Stimulated activated CD8-positive, alpha-beta memory T cell treated with anti-CD3 and anti-CD28 coated beads, Interleukin-7, amount 100 ng/mL, for 24 hours (primary cell): ENCODE measurements at places on chromosomes 6 and 20.

DNA sequence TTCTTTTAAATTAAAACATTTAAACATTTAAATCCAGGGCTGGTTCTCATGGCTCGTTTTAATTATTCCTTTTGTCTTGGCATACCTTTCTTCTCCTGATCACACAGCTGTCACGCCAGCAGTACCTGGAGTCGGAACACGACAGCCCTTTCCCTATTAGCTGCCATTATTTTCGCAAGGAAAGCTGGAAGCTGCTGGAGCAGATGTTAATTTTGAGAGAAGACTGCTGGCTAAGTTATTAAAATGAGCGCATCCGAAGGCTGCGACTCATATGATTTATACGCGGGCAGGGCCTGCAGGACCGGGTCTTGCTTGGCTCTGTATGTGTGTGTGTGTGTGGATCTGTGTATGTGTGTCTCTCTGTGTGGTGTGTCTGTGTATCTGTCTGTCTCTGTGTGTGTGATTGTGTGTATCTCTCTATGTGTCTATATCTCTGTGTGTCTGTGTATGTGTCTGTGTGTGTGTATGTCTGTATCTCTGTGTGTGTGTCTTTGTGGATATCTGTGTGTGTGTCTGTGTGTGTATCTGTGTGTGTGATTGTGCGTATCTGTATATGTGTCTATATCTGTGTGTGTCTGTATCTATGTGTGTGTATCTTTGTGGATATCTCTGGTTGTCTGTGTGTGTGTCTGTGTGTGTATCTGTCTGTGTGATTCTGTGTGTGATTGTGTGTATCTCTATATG, 191.5 kb downstream of the CDH4 start:
- no peak for DNase-seq

GRCh38 chr20:43541214-43541613, 17.6 kb upstream of the SGK2 start:
- DNase-seq, result no peak

DNA sequence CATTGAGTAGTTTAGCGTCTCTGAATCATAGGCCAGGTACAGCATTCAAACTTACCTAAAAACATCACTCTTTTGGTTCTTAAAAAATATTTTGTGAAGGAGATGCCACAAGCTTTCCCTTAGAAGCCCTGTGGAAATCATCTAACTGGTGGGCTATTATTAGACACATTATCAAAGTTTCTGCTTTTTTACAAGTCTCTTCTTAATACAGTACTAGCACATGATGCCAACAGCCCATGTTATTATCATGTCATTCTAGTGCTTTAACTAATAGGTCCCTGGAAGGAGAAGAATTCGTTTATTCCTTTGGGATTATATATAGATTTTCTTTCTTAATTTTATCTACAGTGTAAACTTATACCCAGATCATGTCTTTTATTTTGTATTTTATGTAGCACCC, 146.0 kb upstream of the PTPRK start:
- no peak for DNase-seq

DNA sequence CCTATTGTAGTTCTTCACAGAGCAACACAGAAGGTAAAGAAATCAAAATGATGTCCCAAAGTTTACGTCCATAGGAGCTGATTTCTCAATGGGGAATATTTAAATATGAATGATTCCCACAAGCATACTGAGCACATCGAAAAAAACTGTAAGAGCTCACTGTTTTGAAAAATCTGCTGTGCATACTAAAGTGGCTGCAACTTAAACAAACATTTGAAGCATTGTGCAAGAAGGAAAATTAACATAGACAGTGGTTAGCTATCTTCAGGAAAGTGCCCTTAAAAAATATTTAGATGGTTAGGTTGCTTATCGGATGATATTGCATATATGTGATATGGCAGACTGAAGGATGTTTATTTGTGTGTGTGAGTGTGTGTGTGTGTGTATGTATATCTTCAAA, 747.6 kb downstream of the RFPL4B start:
- no peak for DNase-seq

- no peak for DNase-seq
These were observed 16.4 kb downstream of the PIGT start for GRCh38 chr20:45432294-45432693.

- DNase-seq, result no peak
These were observed 257.3 kb upstream of the SGK1 start for GRCh38 chr6:134575221-134575620.

DNA sequence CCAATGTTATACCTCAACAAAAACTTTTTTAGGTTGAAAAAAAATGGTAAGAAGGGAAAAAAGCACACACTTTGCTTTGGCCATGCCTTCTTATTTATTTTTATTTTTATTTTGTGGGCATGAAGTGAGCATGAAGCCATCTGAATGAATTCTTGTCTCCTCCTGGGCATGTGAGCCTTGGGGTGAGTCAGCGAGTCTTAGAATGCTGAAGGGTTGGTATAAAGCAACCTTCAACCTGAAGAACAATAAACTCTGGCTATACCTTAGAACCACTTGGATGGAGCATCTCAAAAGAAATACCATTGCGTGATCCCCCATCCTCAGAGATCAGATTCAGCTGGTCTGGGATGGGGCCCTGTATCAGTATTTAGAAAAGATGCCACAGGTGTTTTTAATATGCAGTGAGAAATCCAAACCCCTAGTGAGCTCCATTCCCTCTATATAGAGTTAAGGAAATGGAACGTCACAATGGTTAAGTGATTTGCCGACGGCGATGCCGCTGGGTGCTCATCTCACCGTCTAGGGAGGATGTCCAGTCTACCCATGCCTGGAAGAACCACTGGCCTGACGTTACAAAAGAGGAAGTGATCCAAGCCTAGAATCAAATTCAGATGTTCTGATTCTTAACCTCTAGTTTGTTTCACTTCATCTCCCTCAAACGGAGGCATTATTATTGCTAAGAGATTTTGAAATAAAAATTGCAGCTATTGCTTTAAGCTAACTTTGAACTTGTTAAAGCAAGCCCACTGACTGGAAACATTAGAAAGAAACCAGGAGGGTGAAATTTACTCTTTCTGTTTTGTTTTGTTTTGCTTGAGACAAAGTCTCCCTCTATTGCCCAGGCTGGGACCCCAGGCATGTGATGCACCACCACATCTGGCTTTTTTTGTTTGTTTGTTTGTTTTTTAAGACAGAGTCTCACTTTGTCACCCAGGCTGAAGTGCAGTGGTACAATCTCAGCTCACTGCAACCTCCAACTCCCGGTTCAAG, 67.1 kb downstream of the EDN1 start:
- no peak for DNase-seq

- DNase-seq, result no peak
These were observed 37.7 kb downstream of the INSM1 start for GRCh38 chr20:20405623-20406022.

DNA sequence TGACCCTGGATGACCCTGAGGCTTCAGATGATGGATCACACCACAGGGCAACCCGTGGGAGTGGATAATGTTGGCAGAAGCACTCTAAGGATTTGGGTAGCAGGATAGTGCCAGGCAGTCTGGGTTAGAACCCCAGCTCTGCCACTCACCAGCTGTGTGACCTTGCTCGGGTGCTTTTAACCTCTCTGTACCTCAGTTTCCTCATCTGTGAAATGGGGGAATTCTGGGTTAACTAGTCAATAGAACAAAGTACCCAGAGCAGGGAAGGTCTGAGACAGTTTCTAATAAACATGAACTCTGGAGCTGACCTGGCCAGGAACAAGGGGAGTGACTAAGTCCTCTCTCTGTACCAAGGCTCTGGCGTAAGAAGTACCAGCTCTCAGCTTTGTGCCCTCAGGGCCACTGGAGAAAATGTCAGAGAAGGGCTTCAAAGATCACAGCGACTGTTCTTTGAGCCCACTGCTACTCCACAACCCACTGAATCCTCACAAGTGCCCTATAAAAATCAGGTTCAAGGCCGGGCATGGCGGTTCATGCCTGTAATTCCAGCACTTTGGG, 14.7 kb upstream of the NOL4L start:
- no peak for DNase-seq

DNA sequence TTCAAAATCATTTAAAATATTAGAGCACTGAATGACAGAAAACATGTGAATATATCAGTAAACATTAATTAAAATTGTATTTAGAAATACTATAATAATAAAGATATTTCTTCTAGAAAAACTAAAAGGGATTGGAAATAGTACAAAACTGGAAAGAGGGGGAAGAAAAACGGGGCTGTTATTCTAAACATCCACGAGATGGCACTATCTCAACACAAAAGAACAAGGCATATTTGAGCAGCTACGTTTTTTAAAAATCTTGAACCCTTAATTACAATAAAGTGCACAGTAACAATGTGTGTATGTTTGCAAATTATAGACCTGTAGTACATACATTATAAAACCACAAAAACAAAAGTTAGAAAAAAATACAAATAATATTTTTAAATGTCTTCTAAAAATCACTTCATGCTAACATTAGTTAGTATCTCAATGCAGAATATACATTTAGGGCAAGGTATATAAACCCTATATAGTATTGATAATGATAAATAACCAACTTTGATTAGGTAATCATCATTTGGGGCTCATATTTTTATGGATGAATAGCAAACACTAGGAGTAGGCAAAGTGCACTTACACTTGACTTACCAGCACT, 42.5 kb upstream of the PNISR start:
- no peak for DNase-seq

- DNase-seq, result no peak
These were observed 9.3 kb upstream of the TXNDC5 start for GRCh38 chr6:7919871-7920270.

DNA sequence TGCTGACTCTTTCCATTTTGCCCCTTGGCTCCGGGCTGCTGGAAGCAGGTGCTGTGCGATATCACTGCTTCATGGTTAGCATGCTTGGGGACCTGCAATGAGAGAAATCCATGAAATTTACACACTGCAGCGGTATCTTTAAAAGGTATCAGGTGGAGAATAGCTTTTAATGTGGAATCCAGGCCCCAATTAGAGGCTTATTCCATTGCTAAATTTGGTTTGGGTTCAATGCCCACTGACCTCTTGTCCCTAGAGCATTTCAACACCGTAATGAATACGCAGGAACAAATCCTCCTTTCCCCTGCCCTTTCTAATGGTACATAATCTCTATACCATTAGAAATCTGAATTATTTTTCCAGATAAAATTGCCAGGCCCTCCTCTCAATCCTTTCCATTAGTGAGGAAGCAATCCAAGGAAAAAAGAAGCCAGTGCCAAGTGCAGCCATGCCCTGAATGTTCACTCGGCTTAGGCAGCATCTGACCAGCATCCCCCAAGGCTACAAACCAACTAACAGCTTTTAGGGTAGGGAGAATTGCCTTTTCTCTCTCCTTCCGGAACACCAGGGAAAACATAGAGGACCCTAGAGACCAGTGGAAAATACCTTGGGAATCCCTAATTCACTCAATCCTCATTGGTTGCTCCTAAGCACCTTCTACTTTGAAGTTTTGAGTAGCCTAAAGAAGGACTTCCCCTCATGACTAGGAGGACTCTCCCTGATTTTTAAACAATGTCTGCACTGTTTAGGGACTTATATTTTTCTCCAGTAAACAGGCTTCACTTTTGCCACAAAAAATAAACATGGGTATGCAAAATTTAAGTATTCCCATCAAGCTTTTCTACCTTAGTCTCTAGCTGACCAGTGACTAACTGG, 143.1 kb downstream of the QRSL1 start:
- DNase-seq, result no peak

GRCh38 chr6:5851261-5851757, 155.4 kb downstream of the NRN1 start:
- peak; percentile 44 for DNase-seq

GRCh38 chr6:170363255-170363654, 56.7 kb downstream of the FAM120B start:
- DNase-seq, result no peak

- DNase-seq, result peak; percentile 45
These were observed at the start of gene OGFR for GRCh38 chr20:62804627-62805154. Gene OGFR (plus strand): TSS chr20:62804835. CDS start chr20:62804860, 25 bp downstream.

- DNase-seq, result no peak
These were observed 2.5 kb upstream of the CASS4 start for GRCh38 chr20:56409521-56409920.

DNA sequence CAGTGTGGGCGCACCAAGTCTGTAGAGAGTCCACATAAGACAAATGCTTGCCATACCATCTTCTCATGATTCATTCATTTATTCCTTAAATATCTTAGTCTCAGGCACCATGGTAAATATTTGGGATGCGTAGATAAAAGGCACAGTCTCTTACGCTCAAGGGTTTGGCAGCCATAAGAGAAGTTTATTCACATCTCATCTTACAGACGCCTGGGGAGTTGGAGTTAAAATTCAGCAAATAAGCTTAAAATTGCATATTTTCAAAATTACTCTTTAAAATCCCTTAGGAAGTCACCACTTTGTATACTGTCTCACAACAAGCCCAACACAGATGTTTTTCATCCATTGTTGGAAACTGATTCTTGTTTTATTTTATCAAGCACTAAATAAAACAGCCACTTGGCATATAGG, 363.3 kb downstream of the KIF16B start:
- no peak for DNase-seq

DNA sequence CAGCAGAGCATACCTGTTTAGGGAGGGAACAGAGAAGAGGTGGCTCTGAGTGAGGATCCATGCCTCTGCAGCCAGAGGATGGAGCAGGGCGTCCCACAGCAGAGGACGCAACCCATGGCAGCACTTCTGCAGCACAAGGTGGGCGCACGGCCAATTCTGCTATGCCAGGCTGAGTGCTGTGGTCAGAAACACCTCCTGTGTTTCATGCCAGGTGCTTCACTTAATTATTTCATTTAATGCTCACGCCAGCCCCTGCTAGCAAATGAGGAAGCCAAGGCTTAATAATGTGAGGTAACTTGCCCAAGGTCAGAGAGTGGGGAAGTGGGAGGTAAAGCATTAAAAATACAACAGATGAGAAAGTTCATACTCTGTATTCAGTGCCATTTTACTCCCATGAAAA, 68.5 kb upstream of the PTGIS start:
- DNase-seq, result no peak

DNA sequence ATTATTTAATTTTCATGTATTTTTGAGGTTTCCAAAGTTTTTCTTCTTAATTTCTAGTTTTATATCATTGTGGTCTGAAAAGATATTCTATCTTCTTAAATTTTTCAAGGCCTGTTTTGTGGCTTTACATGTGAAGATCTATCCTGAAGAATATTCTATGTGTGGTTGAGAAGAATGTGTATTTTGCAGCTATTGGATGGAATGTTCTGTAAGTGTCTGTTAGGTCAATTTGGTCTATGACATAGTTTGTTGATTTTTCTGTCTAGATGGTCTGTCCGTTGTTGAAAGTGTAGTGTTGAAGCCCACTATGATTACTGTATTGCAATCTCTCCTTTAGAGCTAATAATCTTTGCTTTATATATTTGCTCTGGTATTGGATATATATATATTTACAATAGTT, 125.7 kb downstream of the CRYBG1 start:
- no peak for DNase-seq

- no peak for DNase-seq
These were observed 50.0 kb downstream of the RTN4IP1 start for GRCh38 chr6:106579281-106579680.

DNA sequence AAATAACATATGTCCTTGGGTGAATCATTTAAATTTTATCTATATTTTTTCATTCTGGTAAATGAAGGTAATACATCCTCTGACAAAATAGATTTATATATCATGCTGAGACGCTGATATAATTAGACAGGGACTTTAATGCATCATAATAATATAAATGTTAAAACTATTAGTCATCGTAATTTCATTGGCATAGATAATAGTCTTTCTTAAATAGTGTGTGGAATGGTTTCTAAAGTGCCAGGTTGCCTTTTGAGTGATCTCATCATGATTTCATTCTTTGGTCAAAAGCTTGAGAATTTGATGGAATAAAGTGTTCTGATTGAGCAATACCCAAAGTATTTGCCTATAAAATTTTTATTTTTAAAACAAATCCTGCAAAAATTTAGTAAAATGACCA, 43.2 kb upstream of the BMP5 start:
- DNase-seq, result no peak
